NCI-H2171 treated with DMSO at 0.1 percent for 48 hours (cell line): ENCODE measurements at places on chromosomes 5 and 9.

- DNase-seq, result no peak
Observed at GRCh38 chr9:91946653-91947488, 3.2 kb downstream of the ROR2 start.

GRCh38 chr9:120263836-120264235, 316.1 kb downstream of the CDK5RAP2 start:
- peak; percentile 21 for DNase-seq

GRCh38 chr5:109003928-109004327, 256.2 kb downstream of the FER start:
- no peak for DNase-seq

DNA sequence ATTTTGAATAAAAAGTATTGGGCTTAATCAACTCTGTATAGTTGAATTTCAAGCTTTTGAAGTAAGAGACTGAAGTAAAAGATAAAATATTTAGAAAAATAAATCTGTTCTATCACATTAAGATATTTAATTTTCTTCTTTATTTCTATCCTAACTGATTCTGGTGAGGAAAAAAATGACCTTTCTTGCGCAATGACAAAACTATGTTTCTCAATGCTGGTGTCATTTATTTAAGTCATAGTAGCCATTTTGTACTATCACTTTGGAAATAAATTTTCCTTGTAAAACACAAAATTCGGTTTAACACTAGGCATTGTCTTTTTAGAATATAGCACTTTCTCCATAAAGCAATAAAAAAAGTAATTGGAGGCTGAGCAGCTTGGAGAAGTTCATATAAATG, 728.0 kb downstream of the CDH9 start:
- no peak for DNase-seq

- no peak for DNase-seq
Observed at GRCh38 chr9:76703270-76703669, 61.0 kb upstream of the PCA3 start.
